A549 (cell line): ENCODE measurements at places on chromosomes 3 and 15.

- no peak for DNase-seq
Measured at GRCh38 chr15:85545752-85546151, 165.3 kb downstream of the AKAP13 start.

DNA sequence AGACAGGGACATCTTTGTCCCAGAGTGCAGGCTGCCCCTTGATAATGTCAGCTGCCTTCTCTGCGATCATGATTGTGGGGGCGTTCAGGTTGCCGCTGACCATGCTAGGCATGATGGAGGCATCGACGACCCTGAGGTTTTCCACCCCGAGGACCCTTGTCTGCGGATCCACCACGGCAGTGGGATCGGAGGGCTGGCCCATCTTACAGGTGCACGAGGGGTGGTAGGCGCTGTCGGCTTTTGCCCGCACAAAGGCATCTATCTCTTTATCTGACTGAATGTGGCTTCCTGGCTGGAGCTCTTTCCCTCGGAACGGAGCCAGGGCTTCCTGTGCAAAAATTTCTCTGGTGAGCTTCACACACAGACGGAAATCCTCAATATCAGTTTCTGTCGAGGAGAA lies 28.4 kb downstream of the CHDH start:
- no peak for DNase-seq

DNA sequence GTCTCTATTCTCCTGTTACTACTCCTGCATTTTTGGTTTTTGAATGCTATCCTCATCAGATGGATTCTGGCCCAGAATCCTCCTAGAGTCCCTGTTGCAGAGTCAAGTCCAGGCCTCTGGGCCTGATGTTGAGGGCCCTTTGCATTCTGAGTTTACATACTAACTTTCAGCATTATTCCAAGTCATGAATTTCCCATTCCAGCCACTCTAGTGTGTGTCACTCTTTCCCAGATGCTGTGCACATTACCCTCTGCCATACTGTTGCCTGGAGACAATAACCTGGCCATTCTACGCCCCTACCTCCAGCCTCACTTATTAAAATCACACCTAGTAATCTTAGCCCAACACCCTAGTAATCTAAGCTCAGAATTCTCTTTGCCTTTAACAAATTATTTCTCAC lies 53.4 kb downstream of the GXYLT2 start:
- DNase-seq = no peak

DNA sequence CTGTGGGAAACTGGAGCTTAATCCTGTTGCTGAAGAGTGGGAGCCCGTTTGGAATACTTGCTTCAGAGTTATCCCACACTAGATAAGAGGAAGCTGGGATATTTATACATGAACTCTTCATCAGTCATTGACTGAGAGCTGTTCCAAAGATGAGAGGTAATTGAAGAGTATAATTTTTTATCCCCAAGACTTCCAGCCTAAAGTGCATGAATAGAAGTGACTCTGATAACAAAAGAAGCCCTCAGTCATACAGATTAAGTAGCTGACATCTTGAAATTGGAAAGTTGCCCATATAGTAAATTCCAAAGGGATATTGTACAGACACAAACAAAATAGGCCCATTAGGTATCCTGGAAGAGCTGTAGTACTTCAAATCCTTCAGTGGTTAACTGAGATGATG lies 268.0 kb downstream of the EPHA3 start:
- no peak for DNase-seq

DNA sequence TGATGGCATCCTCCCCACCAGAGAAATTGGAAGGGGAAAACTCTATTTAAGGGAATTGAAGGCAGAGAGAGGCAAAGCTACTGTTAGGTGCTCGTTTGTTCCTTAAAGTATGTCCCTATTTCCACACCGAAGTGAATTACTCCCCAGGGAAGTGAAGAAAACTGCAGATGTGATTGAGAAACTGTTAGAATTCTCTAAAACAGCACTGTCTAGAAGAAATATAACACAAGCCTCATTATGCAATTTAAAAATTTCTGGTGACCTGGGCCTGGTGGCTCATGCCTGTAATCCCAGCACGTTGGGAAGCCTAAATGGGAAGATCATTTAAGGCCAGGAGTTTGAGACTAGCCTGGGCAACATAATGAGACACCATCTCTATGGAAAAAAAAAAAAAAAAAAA lies 305.0 kb downstream of the SHQ1 start:
- no peak for DNase-seq

- no peak for DNase-seq
Measured at GRCh38 chr15:89128320-89129122, 40.3 kb downstream of the ABHD2 start.

GRCh38 chr3:105905328-105905727 lies 36.5 kb upstream of the CBLB start:
- DNase-seq = no peak

DNA sequence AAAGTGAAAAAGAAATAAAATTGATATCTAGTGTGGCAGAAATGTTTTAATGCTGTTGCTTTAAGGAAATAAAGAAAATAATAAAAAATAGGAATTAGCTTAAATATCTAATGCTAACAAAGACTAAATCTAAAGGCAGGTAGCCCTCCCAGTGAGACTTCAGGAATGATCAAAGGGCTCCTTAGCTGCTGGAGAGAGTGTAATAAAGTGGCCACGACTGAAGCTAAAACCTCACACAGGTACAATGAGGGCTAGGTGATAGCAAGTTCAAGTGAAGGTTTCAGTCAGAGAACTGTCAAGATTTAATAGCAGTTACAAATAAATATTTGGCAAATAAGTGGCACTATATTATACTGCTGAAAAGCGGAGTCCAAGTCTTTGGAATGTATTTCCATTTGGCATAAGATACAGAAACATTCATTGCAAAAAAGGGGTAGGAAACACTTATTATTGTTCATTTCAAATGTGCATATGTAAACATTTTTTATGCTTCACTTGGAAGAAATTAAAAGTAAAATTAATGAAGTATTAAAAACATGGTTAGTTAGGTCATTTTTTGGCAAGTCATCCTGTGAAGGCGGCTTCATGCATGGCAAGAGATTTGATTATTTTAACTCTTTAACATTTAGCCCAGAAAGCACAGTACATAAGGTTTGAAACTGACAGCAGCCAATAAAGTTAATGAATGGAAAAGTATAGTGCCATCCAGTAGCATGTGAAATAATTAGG lies 168.2 kb downstream of the ECT2 start:
- DNase-seq = no peak

GRCh38 chr15:86595741-86596140 lies 516.1 kb downstream of the AGBL1 start:
- no peak for DNase-seq

DNA sequence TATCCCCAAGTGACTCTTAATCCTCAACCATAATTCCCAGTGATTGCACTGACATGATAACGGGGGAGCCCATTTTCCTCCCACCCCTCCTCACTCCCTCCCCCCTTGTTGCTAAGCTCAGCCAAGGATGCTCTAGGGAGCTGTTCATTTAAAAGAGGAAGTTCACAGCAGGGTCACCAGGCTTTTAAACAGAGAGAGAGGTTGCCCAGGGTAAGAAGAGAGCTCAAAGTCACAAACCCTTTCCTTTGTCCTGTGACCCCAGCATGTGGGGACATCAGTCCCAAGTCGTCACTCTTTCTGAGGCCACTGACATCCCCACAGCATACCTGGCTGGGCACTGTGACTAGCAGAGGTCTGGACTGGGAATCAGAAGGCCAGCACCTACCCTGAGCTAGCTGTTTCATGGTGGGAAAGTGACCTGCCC lies 144.1 kb downstream of the RORA start:
- DNase-seq = no peak

- DNase-seq = no peak
Measured at GRCh38 chr3:192275741-192276355, 451.5 kb downstream of the FGF12 start.

GRCh38 chr15:43748376-43748775 lies 2.1 kb downstream of the PDIA3 start:
- DNase-seq = no peak

DNA sequence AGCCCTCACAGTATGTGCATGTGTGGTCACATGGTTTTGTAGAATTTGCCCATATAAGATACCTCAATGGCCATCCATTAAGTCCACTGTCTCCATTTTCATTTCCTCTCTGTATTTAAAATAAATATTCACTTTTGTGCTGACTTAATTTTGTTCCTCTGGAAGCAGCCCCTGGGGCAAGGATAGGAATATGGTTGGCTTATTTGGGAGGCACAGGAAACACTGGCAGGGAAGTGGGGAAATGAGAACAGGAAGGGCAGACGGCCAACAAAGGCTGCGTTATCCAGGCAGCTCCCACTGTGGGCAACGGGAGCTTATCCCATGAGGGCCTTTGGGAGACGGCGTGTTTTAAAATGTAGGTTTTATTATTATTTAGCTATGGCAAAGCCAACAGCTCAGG lies 148.6 kb downstream of the SHQ1 start:
- no peak for DNase-seq

- DNase-seq = no peak
Measured at GRCh38 chr15:37586011-37586583, 348.3 kb upstream of the TMCO5A start.

GRCh38 chr3:116337229-116337628 lies 108.1 kb downstream of the LSAMP start:
- no peak for DNase-seq

- DNase-seq = peak; percentile 3
Measured at GRCh38 chr3:78941587-78941986, 826.2 kb downstream of the ROBO1 start.

DNA sequence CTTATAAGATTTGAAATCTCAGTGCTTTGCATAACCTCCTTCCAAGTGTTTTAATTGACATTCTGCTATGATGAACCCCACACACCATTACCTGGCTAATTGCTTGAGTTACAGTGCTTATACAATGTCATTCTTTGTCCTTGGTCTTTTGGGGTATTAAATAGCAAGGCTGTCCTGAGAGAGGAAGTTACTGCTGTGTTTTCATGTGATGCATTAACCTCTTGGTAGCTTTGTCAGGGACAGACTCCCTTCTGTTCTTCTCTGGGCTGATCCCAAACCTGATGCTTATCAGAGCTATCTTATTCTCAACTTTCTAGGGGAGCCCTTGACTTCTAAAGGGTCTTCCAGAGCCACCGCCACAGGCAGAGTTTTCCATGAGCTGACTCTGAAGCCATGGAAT lies 12.4 kb upstream of the OTOL1 start:
- DNase-seq = no peak

DNA sequence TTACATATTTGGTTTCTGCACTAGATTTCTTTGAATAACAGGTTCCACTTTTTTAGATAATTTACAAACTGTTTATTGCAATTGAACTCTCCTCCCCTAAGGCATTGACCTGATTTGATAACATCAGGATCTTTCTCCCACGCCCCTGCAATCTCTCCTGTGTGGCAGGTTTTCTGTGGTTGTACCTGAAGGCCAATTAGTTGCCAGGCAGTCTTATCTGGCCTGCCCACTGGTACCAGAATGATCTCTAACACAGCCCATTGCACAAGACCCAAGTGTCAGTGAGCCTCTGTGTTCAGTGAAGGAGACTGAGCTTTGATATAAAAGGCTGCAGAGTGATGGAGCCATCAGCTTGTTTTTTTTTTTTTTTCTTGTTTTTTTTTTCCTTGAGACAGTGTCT lies 3.3 kb downstream of the ACAD9 start:
- DNase-seq = no peak

GRCh38 chr3:122184591-122184929 lies 1.1 kb downstream of the CASR start:
- no peak for DNase-seq

GRCh38 chr3:100311011-100311410 lies 23.5 kb upstream of the NIT2 start:
- DNase-seq = no peak

DNA sequence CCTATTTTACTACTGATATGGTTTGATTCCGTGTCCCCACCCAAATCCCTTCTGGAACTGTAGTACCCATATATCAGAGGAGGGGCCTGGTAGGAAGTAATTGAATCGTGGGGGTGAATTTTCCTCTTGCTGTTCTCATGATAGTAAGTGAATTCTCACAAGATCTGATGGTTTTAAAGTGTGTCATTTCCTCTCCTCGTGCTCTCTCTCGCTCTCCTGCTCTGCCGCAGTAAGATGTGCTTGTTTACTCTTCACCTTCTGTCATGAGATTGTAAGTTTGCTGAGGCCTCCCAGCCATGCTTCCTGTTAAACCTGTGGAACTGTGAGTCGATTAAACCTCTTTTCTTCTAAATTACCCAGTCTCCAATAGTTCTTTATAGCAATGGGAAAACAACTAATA lies 81.2 kb upstream of the ZBTB20 start:
- DNase-seq = no peak

DNA sequence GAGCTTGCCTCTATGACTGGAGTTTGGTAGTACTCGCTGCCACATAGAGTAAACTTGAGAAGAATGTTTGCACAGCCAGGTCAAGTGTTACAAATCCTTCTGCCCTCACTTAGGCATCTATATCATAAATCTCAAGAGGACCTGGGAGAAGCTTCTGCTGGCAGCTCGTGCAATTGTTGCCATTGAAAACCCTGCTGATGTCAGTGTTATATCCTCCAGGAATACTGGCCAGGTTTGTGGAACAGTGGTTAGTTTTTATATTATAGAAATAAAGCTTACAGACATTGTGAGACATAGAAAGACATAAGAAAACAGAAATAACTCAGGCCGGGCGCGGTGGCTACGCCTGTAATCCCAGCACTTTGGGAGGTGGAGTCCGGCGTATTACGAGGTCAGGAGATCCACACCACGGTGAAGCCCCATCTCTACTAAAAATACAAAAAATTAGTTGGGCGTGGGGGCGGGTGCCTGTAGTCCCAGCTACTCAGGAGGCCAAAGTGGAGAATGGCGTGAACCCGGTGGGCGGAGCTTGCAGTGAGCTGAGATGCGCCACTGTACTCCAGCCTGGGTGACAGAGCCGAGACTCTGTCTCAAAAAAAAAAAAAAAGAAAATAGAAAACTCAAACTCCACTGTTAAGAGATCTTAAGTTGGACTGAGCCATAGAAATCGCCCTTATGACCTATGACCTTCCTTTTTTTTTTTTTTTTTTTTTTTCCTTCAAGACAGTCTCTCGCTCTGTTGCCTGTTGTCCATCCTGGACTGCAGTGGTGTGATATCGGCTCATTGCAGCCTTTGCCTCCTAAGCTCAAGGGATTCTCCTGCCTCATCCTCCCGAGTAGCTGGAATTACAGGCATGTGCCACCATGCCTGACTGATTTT lies 2.2 kb downstream of the RPSA start:
- DNase-seq = no peak

DNA sequence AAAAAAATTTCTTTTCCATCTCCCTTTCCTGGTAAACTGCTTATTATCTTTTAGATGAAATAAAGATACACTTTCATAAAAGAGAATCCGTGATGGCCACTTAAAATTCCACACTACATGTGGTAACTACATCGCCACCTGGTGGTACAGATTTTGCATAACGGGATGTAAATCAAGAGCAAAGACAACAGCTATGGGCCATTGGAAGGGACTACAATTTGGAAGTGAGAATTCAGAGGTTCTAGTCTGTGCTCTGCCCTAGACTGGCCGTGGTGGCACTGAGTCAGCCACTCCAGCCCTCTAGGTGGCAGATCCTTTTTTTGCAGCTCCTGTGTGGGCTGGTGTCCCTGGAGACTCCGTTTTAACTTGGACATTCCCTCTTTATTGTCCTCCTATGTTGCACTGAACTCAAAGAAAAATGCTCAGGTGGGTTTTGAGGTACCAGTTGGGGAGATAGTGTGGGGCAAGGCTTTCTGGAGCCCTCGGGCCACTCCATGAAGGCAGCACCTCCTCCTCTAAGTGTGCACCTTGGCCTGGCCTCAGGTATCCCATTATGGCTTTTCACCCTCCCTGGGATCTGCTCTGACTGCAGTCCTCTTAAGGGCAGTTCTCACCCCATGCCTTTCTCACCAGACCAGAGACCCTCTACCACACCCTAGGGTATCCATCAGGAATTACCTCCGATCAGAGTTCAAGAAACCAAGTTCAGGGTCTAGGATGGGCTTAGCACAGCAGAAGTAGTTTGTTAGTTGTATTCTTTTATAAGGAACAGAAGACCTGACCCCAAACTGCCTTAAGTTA lies 54.9 kb downstream of the SPSB4 start:
- DNase-seq = peak; percentile 76
